Left renal cortex interstitium (tissue), 4 donors: ENCODE measurements at places on chromosomes 7 and 10. TPM values are rescaled to one million over a fixed set of nuclear protein-coding genes. Genes with fewer than 3 reads are reported as not detected.

DNA sequence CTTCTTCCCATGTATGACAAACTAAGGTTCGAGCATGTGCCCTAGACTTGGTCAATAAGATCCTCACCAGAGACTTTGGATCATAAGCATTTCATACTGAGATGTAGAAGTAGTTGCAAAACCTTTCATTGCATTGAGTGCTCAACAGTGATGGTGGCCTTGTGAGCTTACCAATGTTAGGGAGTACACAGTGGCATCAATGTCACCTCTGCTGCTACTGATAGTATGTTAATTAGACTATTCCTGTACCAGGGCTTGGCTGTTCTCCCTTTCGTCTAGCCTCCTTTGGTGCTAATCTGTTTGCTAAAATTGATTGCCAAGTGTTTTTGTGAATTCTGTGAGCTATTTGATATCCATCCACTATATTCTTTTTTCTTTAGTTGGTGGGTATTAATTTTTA lies 264.5 kb upstream of the SEMA3C start:
- DNase-seq: no peak

DNA sequence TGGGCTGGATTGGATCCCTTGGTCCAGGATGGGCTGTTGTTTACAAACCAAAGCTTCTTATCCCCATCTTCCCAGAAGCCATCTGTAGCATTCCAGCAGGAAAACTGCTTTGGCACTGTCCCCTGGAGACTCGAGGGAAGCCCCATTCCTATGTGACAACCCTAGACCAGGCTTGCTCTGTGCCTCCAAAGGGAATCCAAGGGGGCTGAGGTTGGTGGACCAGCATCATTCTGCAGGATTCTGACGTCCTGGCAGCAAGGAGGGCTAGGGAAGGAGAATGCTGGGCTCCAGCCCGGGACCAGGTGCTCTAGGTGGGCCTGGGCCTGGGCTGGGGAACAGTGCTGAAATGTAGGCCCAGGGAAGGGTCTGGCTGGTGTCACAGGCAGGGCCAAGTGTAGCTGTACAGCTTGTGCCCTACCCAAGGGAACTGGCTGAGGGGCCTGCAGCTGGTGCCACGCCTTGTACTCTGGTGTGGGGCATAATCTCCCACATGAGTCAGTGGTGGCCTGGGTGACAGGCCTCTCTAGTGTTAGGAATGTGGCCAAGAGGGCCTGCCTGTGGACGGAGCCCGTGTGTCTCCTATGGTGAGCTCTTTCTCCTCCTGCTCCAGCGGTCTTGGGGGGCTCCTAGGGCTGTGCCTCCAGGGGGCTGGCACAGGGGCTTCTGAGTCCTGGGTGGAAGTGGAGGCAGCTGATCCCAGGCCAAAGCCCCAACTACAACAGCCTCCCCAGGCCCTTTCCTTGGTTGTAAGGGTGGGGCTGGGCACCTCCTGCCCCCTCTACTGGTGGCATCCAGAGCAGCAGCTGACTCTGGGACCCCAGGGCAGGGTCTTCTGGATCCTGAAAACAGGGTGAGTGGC lies 25.2 kb downstream of the TRIM8 start:
- DNase-seq: no peak

- DNase-seq: no peak
Measured at GRCh38 chr7:105910172-105910571, 33.8 kb upstream of the ATXN7L1 start.

- DNase-seq: no peak
Measured at GRCh38 chr10:124727361-124727960, 16.7 kb downstream of the FAM53B start.

DNA sequence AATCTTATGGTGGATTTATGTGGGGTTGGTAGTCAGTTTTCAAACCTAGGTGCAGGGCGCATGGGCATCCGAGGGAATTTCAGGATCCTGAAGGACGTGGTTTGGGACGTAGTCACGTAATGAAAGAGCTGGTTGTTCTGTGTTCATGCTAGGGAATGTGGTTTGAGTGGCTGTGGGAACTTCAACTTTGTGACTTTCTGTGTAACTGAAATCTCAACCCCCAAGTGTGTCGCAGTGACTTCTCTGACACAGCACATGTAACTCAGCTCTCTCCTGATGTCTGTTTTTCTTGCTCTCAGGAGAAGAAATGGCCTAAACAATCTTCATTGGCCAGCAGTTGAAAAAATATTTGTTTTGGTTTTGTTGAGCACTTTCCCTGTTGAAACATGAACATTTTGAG lies 199.0 kb downstream of the PTEN start:
- no peak for DNase-seq

DNA sequence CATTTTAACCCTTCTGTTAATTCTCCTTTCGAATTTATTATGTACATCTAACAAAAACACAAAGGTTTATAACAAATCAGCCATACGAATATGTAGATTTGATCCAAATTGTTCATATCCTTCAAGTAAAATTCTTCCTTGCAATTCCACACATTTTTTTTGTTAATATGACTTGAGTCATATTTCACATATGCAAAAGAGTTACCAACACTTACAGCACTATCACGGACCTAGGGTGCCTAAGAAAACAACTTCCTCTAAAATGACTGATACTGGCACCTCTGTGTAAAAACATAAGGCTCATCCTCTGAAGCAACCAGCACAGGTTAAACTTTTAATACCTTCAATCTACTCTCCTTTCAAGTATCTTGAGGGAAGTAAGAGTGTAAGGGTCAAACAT lies 451.8 kb downstream of the SEMA3D start:
- no peak for DNase-seq

DNA sequence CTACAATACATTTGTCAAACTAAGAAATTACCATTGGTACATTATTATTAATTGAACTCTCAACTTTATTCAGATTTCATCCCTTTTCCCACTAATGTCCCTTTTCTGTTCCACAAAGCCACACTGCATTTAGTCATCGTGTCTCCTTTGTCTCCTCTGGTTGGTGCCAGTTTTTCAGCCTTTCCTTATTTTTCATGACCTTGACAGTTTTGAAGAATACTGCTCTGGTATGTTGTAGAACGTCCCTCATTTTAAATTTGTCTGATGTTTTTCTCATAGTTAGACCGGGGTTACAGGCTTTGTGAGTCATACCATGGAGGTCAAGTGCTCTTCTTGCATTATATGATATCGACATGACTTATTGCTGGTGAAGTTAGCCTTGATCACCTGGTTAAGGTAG lies 173.3 kb upstream of the AGK start:
- DNase-seq: no peak

DNA sequence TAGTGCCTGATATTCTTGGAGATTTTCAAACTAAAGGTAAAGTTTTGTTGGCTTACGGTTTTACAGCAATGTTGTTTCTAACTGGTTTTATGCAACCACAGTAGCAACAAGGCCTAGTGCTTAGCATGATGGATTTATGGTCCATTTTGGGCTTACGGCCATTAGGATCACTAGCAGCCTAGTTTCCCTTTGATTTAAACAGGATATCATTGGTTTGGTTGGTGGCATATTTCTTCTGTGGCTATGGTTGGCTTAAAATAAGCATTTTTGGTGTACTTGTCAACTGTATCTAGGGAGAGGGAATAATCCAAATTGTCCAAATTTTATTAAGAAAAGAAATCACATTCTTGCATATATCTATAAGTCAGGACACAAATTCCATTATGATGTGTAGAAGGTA lies 194.0 kb downstream of the HDAC9 start:
- no peak for DNase-seq

DNA sequence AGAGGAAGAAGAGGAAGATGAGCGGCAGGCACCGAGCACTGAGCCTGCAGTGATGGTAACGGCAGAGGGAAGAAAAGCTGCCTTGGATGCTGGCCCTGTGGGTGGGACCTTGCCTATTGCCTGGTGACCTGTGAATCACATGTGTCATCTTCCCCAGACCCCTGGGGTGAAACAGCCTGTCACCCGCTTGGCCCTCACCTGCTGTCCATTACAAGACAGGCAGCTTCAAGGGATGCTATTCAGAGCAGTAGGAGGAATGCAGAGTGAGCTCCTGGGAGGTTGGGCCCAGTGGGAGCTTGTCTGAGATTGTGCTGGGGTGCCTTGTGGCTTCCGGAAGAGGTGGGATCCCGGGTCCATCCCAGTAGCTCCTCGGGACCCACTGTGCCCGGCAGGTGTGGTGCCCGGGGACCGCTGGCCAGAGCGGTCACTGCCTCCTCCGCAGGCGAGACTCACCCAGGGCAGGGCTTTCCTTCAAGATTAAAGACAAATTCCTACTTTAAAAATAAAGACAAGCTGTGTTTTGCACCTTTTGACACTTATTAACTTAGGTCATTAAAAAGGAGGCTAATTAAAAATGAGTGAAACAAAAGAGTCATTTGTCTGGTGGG lies 440.2 kb upstream of the MKI67 start:
- DNase-seq: no peak

DNA sequence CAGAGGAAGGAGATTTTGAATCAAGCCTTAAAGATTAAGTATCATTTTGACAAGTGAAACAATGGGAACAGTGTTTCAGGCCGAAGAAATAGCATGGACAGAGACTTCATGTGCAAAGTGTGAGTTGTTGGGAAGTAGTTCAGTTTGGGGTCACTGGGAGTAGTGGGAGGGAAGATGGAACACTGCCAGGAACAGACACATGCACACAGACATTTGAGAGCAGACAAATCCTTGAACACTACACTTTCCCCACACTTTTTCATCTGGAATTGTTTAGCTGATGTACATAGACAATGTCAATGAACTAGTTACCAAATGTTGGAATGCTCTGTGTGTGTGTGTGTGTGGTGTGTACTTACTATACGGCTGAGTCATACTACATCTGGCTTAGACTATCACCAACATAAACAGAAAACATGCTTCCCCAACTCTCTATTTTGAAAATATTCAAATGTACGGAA lies 52.4 kb upstream of the LRRC17 start:
- DNase-seq: no peak

GRCh38 chr7:75739796-75740672 lies 1.3 kb upstream of the HIP1 start:
- no peak for DNase-seq

Gene ODAD2
- 1.2 TPM for polyA plus RNA-seq

Gene KCNIP2
- 8.8 TPM for polyA plus RNA-seq

Gene MMD2
- polyA plus RNA-seq: 0.06 TPM

Gene NPY4R
- not detected for polyA plus RNA-seq

Gene ATP6V0E2
- polyA plus RNA-seq: 29.3 TPM

Gene FRAT2
- polyA plus RNA-seq: 13.1 TPM
